Fibroblast of gingiva (primary cell): ENCODE measurements at places on chromosomes 5 and 9.

DNA sequence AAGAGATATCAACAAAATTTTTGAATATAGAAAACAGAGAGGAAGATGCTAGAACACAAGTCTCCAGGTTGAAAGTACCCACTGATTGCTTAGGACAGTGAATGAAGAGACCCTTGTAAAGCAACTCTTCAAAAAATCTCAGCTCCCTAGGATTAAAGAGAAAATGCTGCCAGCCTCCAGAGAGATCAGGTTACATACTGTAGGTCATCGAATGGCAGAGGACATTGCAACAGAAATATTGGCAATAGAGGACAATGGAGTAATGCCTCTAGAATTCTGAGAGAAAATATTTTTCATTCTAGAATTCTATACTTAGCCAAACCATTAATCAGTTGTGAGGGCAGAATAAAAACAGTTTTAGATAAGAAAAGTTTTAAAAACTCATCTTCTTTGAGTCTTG, 43.1 kb upstream of the ELL2 start:
- DNase-seq = peak; percentile 39

DNA sequence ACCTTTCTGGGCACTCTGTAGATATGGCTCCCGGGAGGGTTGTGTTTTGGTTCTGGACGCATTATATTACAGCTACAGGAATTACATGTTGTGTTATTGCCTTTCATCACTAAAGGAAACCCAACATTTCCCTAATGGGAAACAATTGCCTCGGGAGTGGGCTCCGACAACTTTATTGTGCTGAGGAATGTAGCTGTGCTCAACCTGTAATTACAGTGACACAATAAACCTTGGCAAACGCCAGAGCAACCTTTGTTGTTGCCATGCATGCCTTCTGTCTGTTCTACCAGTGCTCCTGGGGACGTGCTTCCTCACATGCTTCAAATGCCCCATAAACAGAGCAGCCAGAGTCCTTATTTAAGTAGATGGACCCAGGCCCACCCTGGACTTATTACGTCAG, 182.4 kb downstream of the DIRAS2 start:
- DNase-seq = no peak

GRCh38 chr9:111805830-111806241, 11.1 kb upstream of the SHOC1 start:
- DNase-seq = peak; percentile 37

GRCh38 chr5:166340039-166340438, 1951.4 kb upstream of the WWC1 start:
- no peak for DNase-seq

GRCh38 chr5:125023673-125024072, 277.2 kb upstream of the ZNF608 start:
- DNase-seq = no peak

DNA sequence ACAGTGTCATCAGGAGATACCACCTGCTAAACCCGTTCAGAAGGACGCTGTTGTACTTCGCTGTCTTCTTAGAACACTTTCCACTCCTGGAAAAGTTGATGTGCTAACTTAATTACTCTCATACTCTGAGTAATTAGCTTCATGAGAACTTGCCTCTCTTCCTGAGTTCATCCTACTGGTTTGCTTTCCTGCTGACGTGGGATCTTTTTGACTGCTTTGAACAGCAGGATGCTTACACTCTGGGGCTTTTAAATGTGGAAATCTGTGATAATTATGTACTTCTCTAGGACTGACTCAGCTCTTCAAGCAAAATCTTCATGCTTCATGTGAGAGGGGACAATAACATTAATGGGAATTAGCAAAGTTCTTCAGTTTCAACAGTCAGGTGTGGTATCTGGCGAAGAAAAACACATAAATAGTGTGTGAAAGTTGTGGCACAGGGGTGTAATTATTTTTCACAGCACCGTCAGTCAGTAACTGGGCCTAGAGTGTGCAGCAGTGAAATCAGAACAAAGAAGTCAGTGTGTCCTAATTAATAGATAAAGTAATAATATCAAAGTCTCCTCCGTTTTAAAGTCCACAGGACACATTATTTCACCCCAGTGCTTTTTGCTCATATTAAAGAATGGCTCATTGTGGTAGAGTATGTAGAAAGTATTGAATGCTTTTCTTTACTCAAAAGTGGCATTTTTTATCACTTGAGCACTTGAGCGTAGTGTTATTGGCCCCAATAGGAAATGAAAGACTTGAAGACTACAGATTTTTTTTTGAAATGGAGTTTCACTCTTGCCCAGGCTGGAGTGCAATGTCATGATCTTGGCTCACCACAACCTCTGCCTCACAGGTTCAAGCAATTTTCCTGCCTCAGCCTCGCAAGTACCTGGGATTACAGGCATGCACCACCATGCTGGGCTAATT, 140.9 kb upstream of the DMRT1 start:
- no peak for DNase-seq

DNA sequence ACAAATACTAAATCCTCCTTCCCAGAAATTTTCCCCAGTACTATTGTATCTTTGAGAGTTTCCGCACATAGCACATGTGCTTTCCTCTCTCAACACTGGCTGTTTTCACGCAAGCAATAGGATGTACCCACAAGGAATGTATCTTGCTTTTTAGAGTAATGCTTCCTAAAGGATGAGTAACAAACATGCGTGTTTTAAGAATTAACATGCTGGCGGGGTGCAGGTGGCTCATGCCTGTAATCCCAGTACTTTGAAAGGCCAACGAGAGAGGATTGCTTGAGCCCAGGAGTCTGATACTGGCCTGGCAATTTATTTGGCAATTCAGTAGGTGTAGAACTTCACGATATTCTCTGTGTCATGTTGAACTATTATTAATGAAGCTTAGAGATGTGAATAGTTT, 4.6 kb downstream of the RUFY1 start:
- DNase-seq = no peak

- no peak for DNase-seq
These were observed 73.0 kb upstream of the PJA2 start for GRCh38 chr5:109482748-109483147.

- DNase-seq = no peak
These were observed 1.4 kb downstream of the OBP2B start for GRCh38 chr9:133207540-133208170.

GRCh38 chr5:95113489-95113888, 171.4 kb downstream of the MCTP1 start:
- no peak for DNase-seq

DNA sequence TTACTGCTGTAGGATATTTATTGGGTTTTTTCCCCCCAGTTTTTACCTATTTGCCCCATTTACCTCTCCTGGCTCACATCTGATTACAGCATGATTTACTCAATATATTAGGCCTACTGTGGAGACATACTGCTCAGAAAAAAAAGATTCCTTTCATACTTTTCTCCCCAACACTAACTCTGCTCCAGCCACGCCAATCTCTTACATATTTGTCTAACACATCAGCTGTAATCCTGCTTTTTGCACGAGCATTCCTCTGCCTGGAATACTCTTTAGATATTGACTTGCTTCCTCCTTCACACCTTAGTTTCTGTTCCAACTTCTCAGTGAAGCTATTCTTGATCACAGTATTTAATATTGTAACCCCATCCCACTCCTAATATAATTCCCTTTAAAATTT, 158.1 kb upstream of the VCAN start:
- DNase-seq = no peak

DNA sequence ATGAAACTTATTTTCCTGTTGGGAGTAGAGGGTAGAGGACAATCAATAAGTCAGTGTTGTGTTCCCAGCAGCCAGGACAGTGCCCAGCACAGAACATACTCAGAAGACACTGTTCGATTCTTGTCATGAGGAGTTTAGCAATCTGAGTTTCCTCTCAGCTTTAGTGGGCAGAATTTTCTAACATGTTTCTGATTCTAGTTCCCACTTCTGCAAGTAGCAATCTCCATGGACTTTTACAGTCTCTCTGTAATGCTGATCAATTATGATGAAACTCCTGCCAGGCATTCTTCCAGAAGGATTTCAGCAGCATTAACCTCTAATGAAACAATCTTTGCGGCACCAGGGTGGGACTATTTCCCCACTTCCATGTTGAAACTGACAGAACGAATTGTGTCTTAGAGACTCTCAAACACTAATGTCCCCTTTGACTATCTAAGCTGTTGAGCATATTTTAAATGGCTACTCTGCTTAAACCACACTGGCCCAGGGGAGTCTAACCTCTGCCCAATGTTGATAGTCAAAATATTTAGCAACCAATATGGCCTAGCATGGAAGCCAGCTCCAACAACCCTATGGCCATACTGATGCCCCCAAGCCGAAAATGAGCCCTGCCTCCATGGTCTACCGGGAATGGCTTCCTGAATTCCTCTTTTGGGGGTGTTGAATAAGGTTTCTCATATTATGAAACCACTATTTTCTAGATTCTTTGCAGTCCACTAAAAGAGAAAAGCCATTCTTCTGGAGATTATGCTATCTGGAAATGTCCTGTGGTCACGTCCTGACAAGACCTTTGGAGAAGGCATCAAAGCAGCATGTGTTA, 484.3 kb downstream of the BNC2 start:
- peak; percentile 88 for DNase-seq

- DNase-seq = peak; percentile 98
These were observed 58.9 kb downstream of the DOCK2 start for GRCh38 chr5:169695919-169696490.

- no peak for DNase-seq
These were observed 14.9 kb downstream of the DNLZ start for GRCh38 chr9:136348691-136349090.

- no peak for DNase-seq
These were observed 6.5 kb downstream of the IL7R start for GRCh38 chr5:35863159-35863558.

- no peak for DNase-seq
These were observed 4.3 kb upstream of the AIF1L start for GRCh38 chr9:131092030-131092429.

DNA sequence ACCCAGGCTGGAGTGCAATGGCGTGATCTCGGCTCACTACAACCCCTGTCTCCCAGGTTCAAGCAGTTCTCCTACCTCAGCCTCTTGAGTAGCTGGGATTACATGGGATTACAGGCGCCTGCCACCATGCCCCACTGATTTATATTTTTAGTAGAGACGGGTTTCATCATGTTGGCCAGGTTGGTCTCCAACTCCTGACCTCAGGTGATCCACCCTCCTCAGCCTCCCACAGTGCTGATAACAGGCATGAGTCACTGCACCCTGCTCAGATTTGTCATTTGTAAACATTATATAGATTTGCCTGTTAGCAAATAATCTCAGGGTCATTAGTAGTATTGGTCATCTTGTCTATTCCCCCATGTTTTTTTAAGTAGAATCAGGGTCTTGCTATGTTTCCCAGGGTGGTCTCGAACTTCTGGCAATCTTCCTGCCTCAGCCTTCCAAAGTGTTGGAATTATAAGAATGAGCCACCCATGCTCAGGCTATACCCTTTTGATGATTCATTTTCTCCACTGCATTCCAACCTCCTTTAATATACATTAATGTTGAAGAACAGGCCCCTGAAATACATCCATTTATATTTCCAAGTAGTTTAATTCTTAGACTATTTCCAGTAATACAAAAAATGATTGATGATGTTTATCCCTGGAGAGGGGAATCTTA, 17.3 kb downstream of the CENPH start:
- DNase-seq = no peak

- no peak for DNase-seq
These were observed 10.0 kb upstream of the TCOF1 start for GRCh38 chr5:150347451-150347850.

DNA sequence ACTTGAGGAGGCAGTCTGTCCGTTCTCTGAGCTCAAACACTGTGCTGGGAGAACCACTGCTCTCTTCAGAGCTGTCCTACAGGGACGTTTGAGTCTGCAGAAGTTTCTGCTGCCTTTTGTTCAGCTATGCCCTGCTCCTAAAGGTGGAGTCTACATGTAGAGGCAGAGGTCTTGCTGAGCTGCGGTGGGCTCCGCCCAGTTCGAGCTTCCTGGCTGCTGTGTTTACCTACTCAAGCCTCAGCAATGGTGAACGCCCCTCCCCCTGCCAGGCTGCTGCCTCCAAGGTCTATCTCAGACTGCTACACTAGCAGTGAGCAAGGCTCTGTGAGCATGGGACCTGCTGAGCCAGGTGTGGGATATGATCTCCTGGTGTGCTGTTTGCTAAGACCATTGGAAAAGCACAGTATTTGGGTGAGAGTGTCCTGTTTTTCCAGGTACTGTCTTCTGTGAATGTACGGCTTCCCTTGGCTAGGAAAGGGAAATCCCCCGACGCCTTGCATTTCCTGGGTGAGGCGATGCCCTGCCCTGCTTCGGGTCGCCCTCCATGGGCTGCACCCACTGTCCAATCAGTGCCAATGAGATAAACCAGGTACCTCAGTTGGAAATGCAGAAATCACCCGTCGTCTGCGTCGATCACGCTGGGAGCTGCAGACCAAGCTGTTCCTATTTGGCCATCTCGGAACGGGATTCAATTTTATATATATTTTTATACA, 58.5 kb downstream of the CNTRL start:
- no peak for DNase-seq

GRCh38 chr5:157400741-157401495, 59.1 kb upstream of the NIPAL4 start:
- no peak for DNase-seq

GRCh38 chr9:36961051-36961450, 73.0 kb downstream of the PAX5 start:
- DNase-seq = no peak

- DNase-seq = peak; percentile 77
These were observed 160.9 kb downstream of the GIN1 start for GRCh38 chr5:102959055-102959454.

DNA sequence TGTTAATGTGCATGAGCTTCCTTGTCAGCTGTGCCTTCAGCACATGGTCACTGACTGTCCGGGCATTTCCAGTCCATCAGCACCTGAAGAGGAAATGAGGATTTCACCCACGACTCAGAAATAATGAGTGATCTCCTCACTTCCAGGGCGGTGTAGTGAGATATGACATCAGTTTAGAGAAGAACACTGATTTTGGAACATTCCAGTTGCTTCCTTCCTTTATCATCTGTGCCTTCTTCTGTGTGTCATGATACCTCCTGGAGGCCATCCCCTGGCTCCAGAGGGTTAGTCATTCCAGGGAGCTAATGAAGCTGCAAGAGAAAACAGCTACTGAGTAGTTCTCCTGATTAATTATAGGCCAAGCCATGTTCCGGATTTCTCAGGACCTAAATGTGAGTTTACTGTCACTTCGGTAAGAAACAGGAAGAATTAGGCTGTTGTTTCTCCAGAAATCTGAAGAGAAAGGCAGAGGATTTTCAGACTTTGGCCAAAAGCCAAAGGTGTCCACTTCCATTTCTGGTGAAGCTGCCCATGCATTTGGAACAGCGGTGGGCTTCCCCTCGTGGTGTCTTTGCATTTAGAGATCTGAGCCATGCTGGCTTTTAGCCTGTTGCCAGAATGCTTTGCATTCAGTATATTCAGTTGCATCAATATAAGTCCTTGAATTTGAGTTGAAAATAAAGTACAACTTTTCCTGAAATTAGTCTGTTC, 161.3 kb upstream of the OTULINL start:
- no peak for DNase-seq
